ENCODE measurements at places on chromosomes 1 and 21. TPM values are rescaled to one million over a fixed set of nuclear protein-coding genes. Genes with fewer than 3 reads are reported as not detected.

Gene OR2G6
- not detected for total RNA-seq

Gene AK5
- total RNA-seq = 6.5 TPM

Gene MXRA8
- 4.1 TPM for total RNA-seq

Gene FCGR2B
- total RNA-seq = under 0.01 TPM

Gene MFAP2
- total RNA-seq = 16.9 TPM

Gene FCRLB
- total RNA-seq = 2.4 TPM

Gene PARP1
- total RNA-seq = 152 TPM

Gene C1orf185
- not detected for total RNA-seq

Gene TIE1
- 0.68 TPM for total RNA-seq

Gene C8A
- total RNA-seq = not detected

Gene FAM163A
- not detected for total RNA-seq

Gene NRDC
- 62.5 TPM for total RNA-seq

DNA sequence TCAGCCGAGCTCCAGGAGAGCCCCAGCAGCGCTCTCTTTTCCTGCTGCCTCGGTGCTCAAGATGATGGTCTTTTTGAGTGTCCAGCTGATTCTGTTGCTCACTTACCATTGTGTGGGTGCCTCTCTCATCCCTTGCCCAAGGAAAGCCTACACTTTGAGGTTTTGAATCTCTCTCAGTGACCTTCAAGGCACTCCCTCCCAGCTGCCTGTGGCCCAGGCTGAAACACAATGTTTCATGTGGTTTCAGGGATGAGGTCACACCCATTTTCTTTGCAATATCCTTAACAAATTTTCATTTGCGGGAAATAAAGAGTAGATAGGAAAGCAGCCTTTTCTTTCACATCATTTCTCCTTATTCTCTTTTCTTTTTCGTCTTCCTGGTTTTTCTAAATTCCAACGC lies 12.6 kb upstream of the MRPS14 start:
- peak; percentile 12 for DNase-seq

GRCh38 chr1:6603238-6603914 lies 707 bp upstream of the KLHL21 start:
- peak; percentile 82 for DNase-seq

DNA sequence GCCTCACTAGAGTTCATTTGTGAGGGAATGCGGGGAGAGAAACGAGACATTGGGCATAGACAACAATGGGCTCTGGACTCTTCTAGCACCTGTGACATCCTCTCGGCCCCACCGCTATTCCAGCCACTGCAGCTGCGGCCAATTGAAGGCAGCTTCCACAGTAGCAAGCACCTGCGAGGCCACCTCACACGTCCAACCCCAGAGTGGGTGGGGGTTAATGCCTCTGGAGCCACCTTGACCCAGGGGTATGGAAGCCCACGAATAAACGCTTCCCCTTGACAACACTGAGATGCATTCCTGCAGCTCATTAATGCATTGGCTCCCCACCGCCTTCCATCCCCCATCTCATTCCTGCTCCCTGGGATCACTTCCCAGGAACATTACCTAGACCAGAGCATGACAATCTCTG lies 104.4 kb downstream of the GLIS1 start:
- DNase-seq = no peak

DNA sequence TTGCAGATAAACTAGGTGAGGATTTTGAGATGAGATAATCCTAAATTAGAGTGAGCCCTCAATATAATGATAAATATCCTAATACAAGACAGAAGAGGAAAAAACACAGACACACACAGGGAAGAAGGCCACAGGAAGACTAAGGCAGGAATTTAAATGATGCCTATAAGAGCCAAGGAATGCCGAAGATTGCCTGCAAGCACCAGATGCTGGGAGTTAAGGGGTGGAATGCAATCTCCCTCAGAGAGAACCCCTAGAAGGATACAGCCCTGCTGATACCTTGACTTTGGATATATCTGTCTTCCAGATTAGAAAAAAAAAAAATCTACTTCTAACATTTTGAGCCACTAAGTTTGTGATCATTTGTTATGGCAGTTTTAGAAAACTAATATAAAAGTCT lies 299.7 kb upstream of the PRMT6 start:
- no peak for DNase-seq

- DNase-seq = no peak
Observed at GRCh38 chr1:225559326-225559725, 93.6 kb downstream of the ENAH start.

- no peak for DNase-seq
Observed at GRCh38 chr1:91334856-91335255, 69.8 kb downstream of the HFM1 start.

DNA sequence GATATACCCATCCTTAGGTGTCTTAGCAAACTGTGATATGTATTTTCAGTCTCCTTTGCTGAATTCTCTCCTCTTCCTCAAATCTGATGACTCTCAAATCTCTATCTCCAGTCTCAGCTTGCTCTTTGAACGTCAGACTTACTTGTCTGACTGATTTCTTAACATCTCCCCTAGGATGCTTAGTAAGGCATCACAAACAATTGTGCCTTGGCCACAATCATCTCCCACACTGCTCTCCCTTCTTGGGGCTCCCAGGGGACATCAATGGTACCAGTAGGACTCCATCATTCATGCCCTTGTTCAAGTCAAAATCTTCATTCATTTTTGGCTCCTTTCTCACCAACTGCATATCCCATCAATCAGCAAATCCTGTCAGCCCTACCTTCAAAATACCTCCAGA lies 42.0 kb downstream of the GNG12 start:
- DNase-seq = peak; percentile 11

DNA sequence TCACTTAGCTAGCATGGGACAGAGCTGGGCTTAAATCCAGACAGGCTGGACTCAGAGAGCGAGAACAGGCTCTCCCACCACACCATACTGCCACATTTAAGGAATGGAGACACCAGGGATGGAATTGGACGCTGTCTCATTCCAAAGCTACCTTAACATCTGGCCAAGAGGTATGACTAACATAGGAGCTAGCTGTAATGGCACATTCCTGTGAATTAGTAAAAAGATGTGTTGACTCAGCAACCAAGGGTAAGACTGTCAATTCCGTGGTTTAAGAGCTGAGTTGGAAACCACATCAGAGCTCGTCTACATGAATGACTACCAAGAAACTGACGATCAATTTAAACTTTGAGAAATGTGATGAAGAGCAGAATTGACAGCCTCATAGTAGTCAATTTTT lies 8.3 kb upstream of the TNFRSF9 start:
- peak; percentile 95 for DNase-seq

DNA sequence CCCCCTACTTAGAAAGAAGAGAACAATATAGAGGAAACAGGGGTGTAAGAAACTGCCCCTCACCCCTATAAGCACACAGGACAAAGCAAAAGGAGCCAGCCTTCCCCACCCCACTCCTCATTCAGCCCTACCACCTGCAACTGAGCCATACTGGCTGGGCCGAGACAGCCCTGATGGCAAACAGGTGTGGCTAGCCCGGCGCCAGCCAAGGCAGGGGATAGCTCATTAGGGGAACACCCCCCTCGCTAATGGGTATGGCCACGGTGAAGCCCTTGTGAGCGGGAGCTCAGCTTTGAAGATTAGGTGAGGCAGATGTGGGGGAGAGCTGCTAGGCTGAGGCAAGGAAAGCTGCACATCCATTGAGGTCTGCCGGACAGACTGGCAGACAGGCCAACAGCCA lies 65.5 kb downstream of the ERI3 start:
- no peak for DNase-seq

DNA sequence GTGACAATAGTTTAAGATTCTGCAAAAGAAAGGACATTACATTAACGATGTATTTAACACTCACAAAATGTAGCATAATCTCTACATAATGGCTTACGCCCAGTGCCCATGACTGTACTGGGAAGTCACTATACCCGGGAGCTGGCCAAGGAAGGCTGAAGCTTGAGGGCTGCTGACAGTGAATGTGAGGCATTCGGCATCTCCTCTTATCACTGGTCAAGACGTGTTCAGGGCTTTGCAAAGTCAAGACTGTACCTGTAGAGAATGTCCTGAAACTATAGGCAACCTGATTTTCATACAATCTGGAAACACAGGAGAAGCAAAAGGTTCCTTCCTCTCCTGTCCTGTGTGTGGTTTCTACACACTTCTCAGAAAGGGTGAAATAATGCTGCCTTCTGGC lies 12.7 kb upstream of the IFNGR2 start:
- no peak for DNase-seq

DNA sequence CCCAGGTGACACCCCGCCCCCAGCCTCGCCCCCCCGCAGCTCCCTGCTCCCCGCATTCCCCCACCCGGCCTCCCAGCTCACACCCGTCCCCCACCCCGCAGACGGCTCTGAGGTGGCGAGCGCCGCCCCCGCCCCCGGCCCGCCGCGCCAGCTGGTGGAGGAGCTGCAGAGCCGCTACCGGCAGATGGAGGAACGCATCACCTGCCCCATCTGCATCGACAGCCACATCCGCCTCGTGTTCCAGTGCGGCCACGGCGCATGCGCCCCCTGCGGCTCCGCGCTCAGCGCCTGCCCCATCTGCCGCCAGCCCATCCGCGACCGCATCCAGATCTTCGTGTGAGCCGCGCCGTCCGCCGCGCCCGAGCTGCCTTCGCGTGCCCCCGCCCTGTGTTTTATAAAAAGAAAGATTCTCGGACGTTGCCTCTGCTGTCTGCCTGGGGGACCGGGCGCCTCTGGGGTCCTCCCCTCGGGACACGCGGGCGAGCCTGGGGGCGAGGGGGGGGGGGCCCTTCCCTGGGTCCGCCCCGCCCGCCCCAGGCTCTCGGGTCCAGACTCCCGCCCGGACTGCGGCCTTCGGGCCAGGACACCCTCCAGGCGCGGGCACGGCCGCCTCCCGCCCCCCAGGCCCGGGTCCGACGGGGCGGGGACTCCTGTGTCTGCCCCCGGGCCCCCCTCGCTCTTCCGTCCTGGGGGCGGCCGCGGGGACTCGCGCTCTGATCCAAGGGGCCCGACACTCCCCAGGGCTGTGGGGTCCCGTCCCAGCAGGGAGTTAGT lies 1.6 kb upstream of the MMP23B start:
- DNase-seq = peak; percentile 23

DNA sequence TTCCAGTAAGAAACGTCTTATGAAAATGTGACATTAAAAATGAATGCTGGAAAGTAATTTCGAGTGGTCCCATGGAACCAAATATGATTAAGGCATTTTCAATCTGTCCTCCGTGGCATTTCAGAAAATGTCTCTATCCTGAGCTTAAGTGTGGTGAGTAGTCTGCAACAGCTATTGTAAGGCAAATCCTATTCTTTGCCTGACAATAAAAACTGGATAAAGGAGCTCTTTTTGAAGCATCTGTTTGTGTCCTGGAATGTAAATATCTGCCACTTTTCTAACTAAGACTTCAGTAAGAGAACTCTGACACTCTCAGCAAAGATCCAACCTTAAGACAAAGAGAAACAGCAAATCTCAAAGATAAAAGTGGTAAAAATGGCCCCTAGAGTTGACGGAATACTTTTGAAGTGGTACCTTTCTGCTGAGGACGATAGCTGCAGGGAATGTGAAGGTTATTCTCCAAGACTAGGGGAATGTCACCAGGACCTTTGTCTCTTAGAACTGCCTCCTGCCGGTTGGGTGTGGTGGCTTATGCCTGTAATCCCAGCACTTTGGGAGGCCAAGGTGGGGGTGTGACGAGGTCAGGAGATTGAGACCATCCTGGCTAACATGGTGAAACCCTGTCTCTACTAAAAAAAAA lies 486.7 kb upstream of the ZP4 start:
- no peak for DNase-seq

- no peak for DNase-seq
Observed at GRCh38 chr1:73611681-73612080, 586.3 kb downstream of the LRRIQ3 start.

DNA sequence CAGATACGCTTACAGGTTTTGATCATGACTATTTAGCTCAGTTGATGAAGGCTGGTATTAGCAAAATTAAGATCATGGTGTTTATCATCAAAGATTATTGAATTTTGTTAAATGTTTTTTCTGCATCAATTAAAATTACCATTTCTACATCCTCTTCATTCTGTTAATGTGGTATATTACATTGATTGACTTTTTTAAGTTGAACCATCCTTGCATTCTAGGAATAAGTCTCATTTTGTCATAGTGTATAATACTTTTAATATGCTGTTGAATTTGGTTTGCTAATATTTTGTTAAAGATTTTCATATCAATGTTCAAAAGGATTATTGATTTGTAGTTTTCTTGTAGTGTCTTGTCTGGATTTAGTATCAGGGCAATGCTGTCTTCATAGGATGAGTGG lies 142.4 kb downstream of the LYPLAL1 start:
- no peak for DNase-seq

GRCh38 chr21:33895356-33895755 lies 20.2 kb downstream of the ATP5PO start:
- DNase-seq = no peak

DNA sequence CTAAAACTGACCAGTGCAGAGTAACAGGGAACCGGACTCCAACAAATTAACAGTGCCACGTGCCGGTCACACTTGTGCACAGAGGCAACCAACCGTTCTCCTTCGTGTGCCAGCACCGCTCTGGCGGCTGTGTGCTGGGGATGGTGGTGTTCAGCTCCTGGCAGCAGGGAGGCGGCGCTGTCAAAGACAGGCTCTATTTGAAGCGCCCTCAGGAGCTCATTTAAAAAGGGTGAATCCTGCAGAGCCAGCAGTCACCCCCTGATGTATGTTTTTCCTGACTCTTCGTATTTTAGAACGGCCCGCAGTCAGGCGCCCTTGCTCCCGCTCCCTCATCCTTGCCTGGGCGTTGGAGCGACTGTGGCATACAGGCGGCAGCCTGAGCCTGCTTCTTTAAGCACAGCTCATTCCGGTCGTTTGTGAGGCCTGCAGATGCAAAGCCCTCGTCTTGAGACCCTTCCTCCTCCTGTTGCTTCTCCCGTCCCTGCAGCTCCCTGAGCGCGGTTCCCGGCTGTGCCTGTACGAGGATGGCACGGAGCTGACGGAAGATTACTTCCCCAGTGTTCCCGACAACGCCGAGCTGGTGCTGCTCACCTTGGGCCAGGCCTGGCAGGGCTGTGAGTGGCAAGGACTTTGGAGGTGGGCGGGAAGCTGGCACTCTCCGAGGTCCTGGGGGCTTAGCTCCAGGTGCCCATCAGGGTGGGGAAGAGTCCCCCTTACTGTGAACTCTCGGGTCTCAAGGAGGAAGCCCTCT lies 1.1 kb downstream of the DFFB start:
- DNase-seq = peak; percentile 18

- DNase-seq = peak; percentile 14
Observed at GRCh38 chr1:165580931-165581871, 37.4 kb downstream of the LRRC52 start.

DNA sequence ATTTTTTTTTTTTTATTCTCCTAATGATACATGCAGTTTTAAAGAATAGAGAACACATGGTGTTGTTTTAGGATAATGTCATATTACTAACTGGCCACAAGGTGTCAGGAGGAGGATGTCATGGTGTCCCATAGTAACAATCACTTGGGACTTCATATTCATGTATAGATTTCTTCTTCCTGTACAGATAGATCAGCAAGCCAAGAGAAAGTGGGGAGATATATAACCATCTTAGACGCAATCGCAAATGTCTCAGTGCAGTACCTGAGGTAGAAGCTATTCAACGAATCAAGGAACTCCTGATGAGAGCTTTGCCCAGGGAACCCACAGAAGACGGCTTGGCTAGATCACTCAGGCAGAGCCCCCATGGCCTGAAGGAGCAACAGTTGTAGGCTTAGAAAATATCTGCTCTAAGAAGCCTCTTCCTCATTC lies 12.3 kb downstream of the OR2T11 start:
- DNase-seq = peak; percentile 45

GRCh38 chr1:226754793-226755533 lies 15.9 kb upstream of the ITPKB start:
- DNase-seq = no peak

Measured in RPMI7951 (cell line).